Pulmonary artery endothelial cell (primary cell): ENCODE measurements at places on chromosomes 2 and 18. TPM values are rescaled to one million over a fixed set of nuclear protein-coding genes. Genes with fewer than 3 reads are reported as not detected.

Gene DYNAP
- not detected in 2 replicates for total RNA-seq

Gene HNMT
- total RNA-seq, result 9.2 and 11.3 TPM in 2 replicates

Gene ZAP70
- total RNA-seq, result not detected in 2 replicates

Gene EFR3B
- total RNA-seq, result 0.28 and 0.40 TPM in 2 replicates

Gene IWS1
- total RNA-seq, result 37.9 and 46.8 TPM in 2 replicates

Gene ROCK2
- total RNA-seq, result 53.4 and 77.8 TPM in 2 replicates

Gene GPR55
- total RNA-seq, result not detected in 2 replicates

Gene COLEC11
- total RNA-seq, result 0.13 and 0.35 TPM in 2 replicates

Gene GPR75
- total RNA-seq, result 0.92 and 1.8 TPM in 2 replicates

Gene SRBD1
- total RNA-seq, result 16.3 TPM in 2 replicates

Gene RAB27B
- total RNA-seq, result 0.11 and 0.13 TPM in 2 replicates

Gene HEATR5B
- 27.1 and 32.5 TPM in 2 replicates for total RNA-seq

Gene WNT10A
- not detected in 2 replicates for total RNA-seq

Gene NMUR1
- total RNA-seq, result not detected in 2 replicates
